ENCODE measurements at places on chromosomes 1 and 21.

DNA sequence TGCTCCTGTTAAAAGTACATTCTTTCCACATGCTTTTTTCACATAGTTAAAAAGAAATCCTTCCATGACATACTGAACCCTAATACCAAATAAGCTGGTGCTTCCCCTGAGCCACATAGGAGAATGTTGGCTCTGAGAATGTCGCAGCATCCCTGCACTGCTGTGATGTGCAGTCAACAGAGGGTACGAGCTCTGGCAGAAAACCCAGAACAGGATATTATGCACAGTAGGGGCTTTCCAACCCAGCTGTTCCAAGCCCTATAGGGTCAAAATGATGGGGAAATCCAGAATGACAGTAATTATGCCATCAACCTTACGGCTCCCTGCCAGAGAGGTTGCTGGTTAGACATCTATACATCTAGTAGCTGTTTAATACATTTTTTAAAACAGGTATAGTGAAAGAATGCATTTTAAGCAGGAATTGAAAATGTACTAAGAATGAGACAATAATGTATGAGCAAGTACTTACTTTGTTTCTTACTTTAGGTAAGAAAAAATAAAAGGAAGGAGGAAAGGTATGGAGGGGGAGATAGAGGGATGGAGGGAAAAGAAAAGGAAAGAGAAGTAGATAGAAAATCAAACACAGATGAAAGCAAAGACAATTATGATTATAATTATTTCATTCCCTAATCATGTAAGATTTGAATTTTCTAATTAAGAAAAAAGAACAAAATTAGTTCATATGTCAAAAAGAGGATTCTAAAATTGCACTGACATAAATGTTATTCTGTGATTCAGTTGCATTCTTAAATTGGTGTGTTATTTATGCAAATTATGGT, 126.0 kb downstream of the NR5A2 start:
- peak; percentile 37 for DNase-seq

DNA sequence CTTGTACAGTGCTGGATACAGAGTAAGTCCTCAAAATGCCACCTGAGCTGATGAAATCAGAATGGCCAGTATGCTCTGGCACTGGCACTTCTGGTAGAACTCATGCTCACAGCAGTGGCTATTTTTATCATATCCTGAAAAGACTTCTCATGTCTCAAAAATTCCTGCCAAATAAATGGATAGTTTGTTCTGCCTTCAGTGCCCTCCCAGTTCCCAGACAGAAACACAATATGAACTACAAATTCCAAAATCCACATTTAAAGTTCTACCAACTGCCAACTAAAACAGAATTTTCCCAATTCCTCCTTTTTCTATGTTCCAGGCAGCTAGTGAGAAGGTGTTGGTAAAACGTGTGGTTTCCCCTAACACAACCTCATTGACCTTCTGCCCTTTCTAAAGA, 51.4 kb upstream of the RGS1 start:
- DNase-seq: no peak

- DNase-seq: no peak
Observed at GRCh38 chr1:53197291-53198200, 922 bp downstream of the CPT2 start.

GRCh38 chr1:84282780-84283333, 18.7 kb upstream of the SAMD13 start:
- no peak for DNase-seq

DNA sequence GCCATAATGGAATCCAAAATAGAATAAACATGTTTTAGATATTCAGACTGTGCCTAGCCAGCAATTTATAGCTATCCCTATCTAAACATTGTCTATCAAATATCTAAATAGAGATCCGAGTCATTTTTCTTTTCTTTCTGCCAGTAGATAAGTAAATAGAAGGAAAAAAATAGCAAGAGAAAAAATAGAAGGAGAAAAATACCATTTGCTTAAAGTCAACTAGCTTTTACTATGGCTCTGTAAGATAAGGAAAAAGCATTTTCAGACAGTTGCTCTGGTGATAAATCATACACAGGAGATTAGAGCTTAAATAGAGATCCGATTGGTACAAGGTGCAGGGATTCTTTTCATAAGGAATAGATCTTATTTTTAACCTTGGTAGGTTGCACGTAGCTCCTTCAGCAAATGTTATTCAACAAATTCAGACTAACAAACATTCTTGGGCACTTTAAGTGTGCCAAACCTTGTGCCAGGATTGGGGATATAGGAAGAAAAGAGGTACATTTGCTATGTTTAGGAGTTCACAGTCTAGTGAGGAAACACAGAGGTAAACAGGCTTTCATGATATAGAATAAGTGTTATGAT, 70.1 kb upstream of the CCDC190 start:
- DNase-seq: no peak

GRCh38 chr1:77175230-77175844, 43.9 kb downstream of the PIGK start:
- DNase-seq: no peak

DNA sequence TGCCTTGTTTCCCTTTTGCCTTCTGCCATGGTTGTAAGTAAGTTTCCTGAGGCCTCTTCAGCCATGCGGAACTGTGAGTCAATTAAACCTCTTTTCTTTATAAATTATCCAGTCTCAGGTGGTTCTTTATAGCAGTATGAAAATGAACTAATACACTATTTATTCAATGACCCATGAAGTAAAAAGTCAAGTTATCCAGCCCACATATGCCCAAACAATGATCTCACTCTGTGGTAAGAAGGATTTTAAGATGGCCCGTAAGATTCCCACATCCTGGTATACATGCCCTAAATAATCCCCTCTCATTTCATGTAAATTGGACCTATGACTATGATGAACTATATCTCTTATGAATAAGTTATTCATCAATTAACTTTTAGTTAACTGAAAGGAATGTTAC, 1008.3 kb upstream of the B3GALT2 start:
- no peak for DNase-seq

DNA sequence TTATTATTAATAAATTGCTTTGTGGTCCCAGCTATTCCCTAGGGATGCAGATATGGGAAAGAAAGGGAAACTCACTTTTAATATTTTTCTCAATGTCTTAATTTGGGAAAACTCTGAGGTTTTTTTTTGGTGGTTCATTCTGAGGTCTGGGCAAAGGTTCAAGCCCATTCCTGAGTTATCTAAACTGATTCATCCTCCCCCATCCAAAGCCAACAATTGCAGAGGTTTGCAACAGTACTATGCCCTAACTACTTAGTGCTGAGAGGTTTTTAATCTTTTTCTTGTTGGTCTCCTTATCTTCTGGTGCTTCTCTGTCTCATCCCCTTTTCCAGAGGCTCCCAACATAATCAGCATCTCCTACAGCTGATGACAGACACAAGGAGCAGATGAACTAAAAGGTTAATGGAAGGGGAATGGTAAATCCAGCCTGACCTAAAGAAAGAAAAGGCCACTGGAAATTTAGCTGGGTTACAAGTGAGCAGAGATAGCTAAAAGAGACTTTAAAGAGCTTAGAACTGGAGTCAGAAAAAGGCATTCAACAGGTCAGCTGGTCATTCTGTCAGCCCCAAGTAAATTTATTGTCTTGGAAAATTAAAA, 390.4 kb downstream of the TGFB2 start:
- no peak for DNase-seq

- DNase-seq: no peak
Observed at GRCh38 chr1:76068542-76068941, 6.0 kb upstream of the ST6GALNAC3 start.

DNA sequence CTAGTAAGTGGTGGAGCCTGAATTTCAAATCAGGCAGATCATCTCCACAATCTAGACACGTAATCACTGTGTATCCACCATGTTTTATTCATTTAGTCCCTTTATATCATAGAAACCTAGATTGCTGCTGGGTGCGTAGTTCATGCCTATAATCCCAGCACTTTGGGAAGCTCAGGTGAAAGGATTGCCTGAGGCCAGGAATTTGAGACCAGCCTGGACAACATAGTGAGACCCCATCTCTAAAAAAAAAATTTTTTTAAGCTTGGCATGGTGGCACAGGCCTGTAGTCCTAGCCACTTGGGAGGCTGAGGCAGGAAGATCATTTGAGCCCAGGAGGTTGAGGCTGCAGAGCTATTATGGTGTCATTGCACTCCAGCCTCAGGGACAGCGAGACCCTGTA, 10.1 kb downstream of the MED18 start:
- DNase-seq: no peak

DNA sequence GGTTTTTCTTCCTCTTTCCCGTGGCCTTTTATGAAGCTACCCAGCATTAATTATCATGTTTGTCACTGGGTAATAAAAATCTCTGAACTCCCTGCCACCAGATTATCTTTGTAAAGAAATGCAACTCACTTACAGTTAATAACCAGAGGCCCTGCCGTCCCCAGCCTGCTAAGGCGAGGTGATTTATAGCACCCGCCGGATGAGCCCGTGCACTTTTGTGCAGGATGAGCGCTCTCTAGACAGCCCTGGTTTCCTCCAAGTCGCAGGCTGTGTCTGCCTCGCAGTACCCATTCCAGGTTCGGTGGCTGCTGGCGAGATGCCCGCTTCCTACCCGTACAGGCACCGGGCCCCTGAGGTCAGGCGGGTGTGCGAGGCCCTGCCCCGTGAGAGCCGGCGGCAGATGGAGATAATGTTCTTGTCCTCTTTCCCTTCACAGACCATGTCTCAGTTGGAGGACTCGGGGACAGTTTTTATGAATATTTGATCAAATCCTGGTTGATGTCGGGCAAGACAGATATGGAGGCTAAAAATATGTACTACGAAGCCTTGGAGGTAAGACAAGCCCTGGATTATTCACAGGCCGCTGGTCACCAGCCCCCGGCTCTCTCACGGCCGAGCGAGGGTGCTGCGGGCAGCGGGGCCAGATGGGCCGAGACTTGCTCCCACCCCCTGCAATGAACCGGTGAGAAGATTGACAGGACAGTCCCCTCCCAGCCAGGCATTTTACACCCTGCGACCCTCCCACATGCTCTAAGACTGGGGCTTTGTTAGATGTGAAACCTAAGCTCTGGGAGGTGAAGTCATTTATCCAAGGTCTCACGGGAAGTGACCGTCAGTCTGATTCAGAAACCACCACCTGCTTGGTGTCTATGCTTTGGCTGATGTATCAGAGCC, 28.5 kb upstream of the SELENON start:
- DNase-seq: no peak

DNA sequence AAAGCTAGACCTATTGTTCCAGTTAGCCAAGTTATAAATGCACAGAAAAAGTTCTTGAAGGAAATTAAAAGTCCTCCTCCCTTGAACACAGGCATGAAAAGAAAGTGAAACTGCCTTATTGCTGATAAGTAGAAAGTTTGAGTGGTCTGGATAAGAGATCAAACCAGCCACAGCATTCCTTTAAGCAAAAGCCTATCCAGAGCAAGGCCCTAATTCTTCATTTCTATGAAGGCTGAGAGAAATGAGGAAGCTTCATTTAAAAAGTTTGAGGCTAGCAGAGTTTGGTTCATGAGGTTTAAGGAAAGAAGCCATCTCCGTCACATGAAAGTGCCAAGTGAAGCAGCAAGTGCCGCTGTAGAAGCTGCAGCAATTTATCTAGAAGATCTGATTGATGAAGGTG, 2.7 kb upstream of the SSX2IP start:
- DNase-seq: no peak

GRCh38 chr1:21157054-21157453, 19.6 kb downstream of the EIF4G3 start:
- DNase-seq: no peak

GRCh38 chr1:1759456-1760344, 18.6 kb downstream of the NADK start:
- no peak for DNase-seq

GRCh38 chr1:191971447-191971846, 186.8 kb upstream of the RGS18 start:
- DNase-seq: no peak

DNA sequence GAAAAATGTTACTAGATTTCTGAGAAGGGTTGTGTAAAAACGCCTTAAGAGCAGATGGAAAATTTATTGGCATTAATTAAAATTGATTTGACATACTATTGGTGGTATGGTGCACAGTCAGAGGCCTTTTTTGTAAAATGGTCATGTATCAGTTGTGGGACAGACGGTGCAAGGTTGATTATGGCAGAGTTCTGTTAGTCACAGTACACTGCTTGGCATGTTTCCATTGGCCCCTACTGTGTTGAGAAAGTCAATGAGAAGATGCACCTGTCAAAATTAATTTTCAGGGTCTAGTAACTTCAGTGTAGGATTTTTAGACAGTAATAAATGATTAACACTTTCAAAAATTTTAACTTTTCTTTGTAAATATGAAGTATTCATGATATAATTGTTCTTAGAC, 4.4 kb downstream of the B3GALT2 start:
- no peak for DNase-seq

DNA sequence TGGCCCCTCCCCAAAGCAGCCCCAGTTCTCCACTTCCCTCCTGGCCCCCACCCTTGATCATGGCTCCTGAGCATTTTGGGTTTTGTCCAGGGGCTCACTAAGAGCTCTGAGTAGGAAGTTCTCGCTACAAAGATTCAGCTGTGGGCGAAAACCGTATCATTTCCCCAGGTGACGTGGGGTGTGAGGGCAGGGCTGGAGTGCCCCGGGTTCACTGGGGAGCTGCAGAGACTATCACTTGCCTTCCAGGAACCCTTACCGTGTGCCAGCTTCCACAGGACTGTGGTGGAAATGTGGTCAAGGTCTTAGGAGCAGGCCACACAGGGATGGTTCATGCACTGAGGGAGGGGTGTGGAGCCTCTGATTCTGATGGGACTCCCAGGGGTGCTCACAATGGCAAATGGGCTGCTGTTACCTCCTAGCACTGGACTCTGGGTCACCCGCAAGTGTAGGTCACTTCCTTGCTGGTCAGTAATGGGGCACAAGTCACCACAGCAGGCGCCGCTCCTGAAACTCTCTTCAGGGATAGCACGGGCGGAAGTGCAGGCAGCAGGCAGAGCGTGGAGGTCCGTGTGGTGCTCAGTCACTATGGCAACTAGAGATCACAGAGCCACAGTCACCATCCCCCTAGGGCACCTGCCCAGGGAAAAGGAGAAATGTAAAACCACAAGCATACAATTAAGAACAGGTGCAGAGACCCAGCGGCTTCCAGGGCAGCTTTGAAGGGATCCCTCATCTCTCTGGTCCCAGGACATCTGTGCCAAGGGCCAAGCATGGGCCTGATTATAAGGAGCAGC, 35.4 kb downstream of the RSPH1 start:
- DNase-seq: no peak

- DNase-seq: no peak
Observed at GRCh38 chr1:64171797-64172281, 31.6 kb upstream of the UBE2U start.

- DNase-seq: no peak
Observed at GRCh38 chr1:66773227-66773626, 21.0 kb downstream of the DYNLT5 start.

DNA sequence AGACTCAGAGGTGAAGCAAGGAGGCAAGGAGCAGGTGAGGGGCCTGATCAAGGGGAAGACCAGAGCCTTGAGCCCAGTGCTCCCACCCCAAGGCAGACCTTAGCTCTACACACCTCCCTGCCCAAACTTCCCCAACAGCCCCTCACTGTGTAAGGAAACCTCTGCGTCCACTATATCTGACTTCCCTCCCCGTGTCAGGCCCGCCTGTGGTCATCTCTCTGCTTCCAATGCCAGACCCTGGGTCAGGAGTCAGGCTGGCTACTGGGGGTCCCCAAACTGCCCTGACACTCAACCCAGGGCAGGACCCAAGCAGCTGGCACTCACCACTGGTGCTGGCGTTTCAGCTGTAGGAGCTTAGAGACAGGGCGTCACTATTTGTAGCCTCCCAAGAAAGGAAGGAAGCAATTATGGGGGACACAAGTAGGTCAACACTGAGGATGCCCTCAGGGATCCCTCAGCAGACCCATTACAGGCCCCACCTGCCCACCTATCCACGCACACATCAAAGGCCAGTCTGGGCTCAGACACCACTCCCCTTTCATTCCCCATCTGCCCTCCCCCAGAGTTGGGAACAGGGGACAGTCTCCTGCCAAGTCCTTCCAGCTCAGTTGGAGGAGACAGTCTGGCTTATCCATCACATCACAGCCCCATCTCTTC, 811 bp upstream of the S100A3 start:
- DNase-seq: no peak

Measured in activated gamma-delta T cell treated with anti-CD3 and anti-CD28 coated beads, Interleukin-2, amount 50 U/mL, for 16 hours (primary cell).